ENCODE measurements at places on chromosomes 11 and 22.

DNA sequence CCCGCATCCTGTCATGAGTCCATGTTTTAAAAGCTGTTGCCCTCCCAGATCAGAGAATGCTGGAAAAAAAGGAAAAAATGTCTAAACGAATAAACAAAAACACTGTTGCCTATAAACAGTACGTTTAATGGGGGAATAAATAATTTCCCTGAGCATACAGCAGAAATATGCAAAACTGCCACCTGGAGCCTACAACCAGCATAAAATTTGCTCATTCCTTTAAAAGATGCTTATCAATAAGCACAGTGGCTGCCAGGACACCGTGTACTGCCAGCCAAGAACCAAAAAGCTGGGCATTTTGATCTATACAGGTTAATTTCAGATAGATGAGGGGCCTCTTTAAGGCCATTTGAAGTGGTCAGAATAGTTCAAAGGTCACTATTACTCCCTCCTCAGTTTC lies 5.7 kb upstream of the CPT1A start:
- DNase-seq: no peak

GRCh38 chr11:58179648-58180047 lies 9.2 kb upstream of the OR9Q2 start:
- DNase-seq: no peak

DNA sequence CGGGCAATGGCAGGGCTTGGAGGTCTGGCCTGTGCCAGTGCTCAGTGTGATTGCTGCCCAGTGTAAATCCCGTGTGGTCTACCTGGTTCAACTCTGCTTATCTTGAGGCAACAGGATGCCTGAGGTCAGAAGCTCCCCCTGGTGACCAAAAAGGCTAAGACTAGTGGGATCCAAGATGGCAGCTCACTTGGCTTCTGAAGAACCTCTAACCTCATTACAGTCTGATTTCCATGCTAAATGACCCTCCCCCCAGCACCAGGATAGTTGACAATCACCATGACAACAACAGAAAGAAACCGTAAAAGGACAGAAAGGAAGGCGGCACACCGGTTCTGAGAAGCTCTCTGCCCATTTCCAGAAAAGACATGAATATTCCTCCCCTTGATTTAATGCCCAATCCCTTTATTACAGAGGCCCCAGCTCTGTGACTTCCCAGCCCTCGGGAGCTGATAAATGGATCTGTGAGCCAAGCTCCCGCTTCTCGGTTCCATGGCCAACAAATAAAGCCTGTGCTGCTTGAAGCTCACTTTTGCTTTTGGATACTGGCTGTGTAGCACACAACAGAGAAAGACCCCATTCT lies 398.4 kb downstream of the CTTN start:
- DNase-seq: no peak

- no peak for DNase-seq
Measured at GRCh38 chr11:91707652-91708482, 516.8 kb upstream of the FAT3 start.

- no peak for DNase-seq
Measured at GRCh38 chr11:48087422-48087821, 107.1 kb downstream of the PTPRJ start.

GRCh38 chr11:117064275-117064674 lies 34.0 kb downstream of the SIK3 start:
- DNase-seq: no peak

DNA sequence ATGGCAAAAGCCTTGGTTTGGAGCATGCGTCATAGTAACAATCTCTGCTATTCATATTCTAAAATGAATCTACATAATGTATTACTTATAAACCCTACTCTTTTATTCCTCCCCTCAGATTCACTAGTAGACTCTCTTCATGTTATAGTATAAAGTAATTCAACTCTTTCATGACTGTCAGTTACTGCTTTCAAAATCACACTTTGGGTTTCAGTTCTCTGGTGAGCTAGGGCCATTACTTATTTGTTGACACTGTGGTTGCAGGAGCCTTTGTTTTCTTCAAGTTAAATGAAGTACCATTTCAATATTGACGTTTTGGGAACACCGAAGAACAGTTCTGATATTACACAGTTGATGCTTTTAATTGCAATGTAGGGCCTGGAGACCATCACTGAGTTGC lies 378.4 kb downstream of the DDX10 start:
- no peak for DNase-seq

DNA sequence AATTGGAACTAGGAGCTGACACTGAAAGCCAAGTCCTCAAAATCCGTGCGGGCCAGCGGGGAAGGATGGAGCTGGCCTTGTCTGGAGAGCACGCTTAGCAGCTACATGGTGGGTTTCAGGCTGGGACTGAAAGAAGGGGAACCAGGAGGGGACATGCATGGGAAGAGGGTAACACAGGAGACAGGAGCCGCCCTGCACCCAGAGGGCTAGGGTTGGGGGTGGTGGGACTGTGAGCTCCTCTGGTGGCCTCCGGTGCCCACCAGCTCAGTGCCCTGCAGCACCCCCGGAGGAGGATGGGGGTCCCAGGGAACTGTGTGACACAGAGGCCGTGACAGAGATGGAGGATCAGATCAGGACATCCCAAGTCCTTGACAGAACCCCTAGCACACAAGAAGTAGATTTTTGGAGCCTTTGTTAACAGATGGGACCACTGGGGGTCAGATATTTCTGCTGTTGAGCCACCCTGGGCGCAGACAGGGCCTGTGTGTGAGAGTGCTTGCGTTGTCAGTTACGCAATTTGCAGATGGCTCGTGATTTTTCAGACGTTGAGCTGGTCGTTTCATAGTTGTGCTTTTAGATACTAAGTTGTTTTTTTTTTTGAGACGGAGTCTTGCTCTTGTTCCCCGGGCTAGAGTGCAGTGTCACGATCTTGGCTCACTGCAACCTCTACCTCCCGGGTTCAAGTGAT lies 21.3 kb upstream of the GRAMD4 start:
- DNase-seq: no peak

- DNase-seq: no peak
Measured at GRCh38 chr22:19510919-19511341, 13.3 kb downstream of the CLDN5 start.

DNA sequence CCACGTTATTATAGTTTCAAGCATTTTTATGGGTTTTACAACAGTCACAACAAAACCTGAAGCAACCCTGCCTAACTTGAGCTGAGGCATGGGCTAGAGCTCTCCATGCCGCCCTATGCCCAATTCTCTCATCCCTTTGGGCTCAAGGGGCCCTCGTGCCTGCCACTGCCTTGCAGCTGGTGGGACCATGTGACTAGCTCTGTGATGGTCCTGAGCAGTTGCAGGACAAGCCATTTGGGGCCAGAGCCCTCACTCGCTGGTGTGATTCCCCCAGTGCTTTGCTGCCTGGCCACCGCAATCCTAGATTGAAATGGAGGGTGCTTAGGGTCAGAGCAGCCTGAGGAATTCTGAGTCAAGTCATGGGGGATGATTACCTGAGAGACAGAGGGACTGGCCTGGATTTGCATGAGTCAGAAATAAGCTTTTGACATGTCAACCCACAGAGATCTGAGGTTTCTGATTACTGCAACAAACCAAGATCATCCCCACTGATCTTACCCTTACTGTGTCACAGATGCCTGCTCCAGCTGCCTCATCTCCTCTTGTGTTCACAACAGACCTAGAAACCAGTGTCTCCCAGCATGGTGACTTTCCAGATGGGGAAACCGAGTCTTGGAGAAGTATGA lies 323.7 kb downstream of the BRD1 start:
- no peak for DNase-seq

DNA sequence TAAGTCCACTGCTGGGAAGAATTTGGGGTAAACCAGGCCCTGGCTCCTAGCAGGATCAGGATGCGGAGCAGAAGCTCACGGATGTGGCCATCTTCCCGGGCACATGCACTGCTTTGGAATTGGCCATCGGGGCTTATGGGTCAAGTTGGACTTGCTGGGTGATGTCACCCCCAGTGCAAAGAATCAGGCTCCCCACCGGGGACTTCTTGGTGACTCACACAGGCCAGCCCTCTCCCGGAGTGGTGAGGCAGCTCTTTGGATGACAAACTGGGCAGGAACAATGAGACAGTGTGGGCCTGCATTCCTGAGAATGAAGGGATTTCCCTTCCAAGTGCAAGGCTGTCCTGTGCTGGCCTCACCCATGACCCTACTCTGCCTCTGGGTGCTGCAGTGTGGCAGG lies 128.8 kb upstream of the ANO1 start:
- no peak for DNase-seq

GRCh38 chr22:41263704-41264103 lies 22.3 kb downstream of the RANGAP1 start:
- DNase-seq: no peak

DNA sequence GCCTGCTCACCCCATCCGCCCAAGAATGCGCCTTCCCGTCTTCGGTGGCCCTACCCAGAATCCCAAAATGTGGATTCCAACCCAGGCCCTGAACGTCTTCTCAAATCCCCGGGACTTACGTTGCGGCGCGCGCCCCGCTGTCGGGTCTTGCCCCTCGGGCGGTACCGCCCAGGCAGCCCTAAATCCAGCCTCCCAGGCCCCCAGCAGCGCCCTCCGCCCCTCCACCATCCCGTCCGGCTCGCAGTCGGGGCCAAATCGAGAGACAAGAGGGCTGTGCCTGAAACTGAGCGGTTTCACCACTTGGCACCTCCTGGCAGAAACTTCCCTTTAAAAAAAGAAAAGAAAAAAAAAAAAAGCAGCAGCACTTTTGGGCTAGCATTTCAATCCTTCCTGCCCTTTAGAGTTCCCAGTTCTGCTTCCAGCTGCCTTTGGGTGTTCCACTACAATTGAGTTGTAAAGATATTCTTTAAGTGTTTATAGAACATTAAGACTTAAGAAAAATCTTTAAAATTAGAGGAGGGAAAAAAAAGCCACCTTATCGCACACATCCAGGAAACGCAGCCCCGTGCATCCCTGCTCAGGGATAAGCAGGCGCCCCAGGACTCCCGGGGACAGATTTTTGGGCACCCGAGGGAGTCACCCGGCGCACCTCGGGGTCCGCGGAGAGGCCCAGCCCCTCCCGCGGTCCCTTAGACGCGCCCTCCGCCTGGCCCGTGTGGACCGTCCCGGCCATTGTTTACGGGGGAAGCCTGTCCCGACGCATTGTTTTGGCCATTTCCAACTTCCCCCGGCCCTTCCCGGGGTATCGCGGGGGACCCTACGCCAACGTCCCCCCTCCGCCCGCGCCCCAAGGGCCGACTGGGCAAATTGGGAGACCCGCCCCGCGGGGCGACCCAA lies 57.6 kb downstream of the KCNJ4 start:
- DNase-seq: peak; percentile 41

DNA sequence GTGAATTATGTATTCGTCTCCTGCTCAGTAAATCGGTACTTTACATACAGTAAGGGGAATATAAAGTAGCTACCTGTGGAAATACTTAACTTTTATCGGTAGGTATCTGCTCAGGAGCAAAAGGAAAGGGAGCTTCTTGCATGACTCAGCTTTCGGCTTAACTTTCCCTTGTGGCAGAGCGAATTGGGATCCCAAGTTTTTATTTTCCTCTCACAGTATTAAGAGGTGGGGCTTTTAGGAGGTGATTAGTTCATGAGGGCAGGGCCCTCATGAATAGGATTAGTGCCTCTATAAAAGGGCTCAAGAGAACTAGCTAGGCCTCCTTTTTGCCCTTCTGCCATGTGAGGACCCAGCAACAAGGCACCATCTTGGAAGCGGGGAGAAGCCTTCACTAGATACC lies 18.7 kb downstream of the RCN1 start:
- no peak for DNase-seq

DNA sequence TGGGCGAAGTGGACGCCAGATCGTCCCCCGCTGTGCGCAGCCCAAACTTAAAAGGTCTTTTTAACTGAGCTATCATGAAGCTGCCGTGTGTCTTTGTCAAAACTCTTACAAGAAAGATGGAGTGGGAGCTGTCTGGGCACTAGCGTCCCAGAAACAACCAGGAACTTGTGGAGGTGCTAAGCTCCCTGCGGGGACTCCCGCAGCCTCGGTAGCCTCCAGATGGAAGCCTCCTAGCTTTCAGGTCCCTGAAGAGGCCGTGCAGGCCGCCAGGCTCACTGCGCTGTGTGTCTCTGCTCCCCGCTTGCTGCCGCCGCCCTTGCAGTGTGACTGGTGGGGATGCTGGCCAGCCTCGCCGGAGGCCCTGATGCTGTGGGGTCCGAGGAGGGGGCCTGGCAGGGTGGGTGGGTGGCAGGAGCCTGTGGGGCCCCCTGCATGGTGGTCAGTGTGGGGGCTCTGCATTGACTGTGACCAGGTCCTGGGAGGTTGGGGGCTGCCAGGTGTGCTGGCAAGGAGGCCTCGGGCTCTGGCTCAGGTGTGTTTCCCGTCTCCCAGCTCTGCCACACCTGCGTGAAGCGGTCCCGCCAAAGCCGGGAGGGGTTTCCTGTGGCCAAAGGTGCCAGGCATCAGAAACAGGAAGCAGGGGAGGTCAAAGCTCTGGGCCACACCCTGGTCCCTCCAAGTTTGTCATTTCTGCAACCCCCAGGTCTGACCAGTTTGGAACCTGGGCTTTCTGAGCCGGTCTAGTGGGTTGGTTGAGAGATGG lies 1.2 kb downstream of the TRABD start:
- no peak for DNase-seq

- DNase-seq: peak; percentile 32
Measured at GRCh38 chr11:95157824-95158223, 68.2 kb downstream of the ENDOD1 start.
